ENCODE measurements at places on chromosomes 7 and 10.

- peak; percentile 63 for DNase-seq
These were observed 2.7 kb downstream of the VGF start for GRCh38 chr7:101162551-101163278.

GRCh38 chr7:107327986-107328569, 141.8 kb upstream of the GPR22 start:
- DNase-seq, result no peak

DNA sequence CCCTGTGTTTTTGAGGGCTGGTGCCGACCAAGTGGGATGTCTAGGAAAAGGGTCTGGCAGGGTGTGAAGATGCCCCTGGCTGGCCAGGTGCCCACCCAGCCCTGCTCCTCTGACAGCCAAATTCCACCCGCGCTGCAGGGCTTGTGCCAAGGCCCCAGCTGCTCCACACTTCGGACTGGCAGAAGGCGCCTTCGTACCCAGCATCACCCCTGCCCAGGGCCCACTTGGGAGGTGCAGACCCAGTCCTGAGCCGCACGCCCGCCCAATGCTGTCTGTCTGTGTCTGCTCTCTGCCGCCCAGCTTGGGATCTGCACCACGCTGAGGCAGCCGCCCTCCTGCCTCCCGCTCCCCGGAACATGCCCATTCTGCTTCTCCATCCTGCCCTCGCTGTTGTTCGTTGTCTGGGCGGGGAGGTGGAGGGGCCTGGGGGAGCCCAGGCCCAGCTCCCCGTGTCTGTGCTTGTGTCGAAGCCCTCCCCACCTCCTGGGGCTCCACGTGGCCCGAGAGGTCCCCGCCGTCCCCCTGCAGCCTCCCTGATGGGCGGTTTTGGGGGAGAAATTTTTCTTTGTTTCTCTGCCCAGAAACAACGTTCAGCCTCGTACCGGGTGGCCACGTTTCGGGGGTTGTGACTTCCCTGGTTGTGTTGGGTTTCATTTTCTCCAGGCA, 36.9 kb upstream of the PPIF start:
- DNase-seq, result no peak

GRCh38 chr10:131872827-131873375, 27.9 kb upstream of the PPP2R2D start:
- DNase-seq, result no peak

DNA sequence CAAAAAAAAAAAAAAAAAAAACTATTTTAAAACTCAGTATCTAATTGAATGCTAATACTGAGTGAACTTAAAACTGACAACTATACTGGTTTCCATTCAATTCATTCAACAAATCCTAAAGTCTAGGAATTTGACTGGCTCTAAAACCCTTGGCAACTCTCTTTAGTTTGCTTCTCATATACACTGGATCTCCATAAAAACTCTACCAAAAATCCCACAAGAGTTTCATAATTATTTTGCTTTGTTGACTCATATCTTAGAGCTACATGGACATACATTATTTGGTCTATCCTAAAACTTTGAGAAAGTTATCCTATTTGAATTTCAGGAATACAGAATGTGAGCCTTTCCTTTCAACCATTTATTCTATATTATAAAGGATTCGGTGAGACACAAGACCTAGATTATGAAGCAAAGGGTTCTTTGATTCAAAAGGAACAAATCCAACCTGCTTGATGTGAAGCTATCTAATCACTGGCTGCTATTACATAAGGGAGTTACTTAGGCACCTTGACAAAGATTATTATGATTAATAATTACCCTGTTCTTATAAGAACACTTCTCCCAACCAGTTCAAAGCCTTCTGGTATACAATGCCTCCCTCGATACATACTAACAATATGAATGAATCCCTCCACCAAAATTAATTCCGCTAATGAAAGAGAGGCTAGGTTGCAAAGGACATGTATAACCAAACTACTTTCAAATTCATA, 15.8 kb upstream of the KMT2E start:
- DNase-seq, result no peak

- DNase-seq, result no peak
These were observed 46.2 kb downstream of the CHST3 start for GRCh38 chr10:72010234-72010973.

DNA sequence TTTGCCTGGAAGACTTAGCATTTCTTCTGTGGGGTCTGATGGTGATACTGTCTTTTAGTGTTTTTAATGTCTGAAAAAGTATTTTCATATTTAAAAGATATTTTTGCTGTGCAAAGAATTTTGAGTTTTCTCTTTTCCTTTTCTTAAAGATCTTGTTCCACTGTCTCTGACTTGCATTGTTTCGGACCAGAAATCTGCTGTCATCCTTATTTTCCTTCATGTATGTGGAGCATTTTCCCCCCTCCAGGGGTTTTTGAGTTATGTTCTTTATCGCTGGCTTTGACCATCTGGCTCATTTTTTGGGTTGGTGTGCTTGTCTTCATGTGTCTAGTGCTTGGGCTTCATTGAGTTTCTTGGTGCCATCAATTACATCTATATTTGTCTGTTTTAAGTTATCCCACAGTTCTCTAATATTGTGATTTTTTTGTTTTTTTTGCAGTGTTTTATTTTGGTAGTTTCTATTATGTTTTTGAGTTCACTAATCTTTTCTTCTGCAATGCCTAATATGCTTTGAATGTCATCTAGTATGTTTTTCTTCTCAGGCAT, 119.9 kb downstream of the MGMT start:
- DNase-seq, result peak; percentile 13

- DNase-seq, result peak; percentile 76
These were observed 13.1 kb downstream of the TAS2R41 start for GRCh38 chr7:143490717-143491306.

DNA sequence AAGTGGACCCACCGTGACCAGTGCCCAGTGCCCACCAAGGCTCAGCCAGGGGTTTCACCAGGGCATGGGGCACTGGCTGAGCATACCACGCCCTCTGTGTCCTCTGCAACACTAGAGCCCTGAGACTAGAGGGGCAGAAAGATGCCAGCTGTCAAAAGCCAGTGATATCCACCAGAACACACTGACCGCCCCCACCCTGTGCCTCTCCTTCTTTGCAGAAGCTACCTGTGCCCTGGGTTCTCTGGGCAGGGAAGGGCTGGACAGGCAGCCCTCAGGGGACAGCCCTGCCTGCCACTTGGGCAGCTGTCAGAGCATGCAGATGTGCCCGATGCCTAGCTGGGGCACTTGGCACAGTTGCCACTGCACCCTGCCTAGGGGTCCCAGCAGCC, 494 bp downstream of the VSIR start:
- DNase-seq, result no peak

GRCh38 chr7:25669281-25669781, 441.0 kb upstream of the NPVF start:
- DNase-seq, result no peak

GRCh38 chr10:45502458-45502857, 128.4 kb downstream of the ALOX5 start:
- no peak for DNase-seq

- DNase-seq, result no peak
These were observed 63.5 kb downstream of the COBL start for GRCh38 chr7:51253157-51253556.

GRCh38 chr10:106785528-106785927, 379.0 kb downstream of the SORCS1 start:
- no peak for DNase-seq

- no peak for DNase-seq
These were observed 37.2 kb upstream of the PAPSS2 start for GRCh38 chr10:87622314-87623004.

- no peak for DNase-seq
These were observed 46.2 kb upstream of the MRLN start for GRCh38 chr10:59799421-59799820.

- DNase-seq, result no peak
These were observed 34.6 kb downstream of the COL26A1 start for GRCh38 chr7:101397243-101397642.

GRCh38 chr10:95907456-95908253, at the start of gene CC2D2B:
TSS of gene CC2D2B (plus strand) at chr10:95907975. CDS start at chr10:95911324, 3,349 bp downstream.
- peak; percentile 86 for DNase-seq

DNA sequence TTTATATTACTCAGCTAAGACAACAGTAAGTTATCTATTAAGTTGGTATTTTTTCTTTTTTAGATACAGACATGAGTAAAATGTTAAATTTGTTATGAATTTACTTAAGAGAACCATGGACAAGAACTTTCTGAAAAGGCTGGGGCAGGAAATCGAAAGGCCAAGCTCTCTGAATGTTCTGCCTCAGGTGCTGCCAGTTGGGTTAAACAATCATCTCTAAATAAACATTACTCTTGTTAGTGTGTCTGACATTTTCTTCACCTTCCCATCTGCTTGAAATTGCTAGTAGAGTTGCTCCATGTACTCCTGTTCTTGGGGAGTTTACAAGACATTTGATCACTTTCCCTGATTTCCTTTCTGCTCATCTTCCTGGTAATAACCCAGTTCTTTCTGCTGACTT, 87.5 kb downstream of the ANKRD7 start:
- no peak for DNase-seq

DNA sequence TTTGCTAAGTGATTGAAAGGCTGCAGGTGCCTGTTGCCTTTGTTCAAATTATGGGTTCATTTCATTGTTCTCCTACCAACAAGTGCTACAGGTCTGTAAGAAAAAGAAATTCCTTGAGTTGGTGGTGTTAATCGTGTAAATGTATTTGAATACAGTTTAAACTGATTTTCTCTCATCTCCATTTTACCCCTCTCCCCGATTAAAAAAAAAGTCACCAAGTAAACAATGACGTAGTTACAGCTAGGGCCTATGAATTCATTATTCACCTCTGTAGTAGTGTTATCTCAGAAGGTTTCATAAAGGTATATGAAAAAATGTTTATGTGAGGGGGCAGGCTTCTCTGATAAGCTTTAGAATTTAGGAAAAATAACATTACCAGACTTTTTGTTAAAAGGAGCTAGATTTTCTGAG, 1.1 kb downstream of the REEP3 start:
- peak; percentile 56 for DNase-seq

GRCh38 chr10:87660484-87661133, 931 bp downstream of the PAPSS2 start:
- peak; percentile 67 for DNase-seq

GRCh38 chr10:78937393-78937792, 131.4 kb upstream of the ZMIZ1 start:
- no peak for DNase-seq

DNA sequence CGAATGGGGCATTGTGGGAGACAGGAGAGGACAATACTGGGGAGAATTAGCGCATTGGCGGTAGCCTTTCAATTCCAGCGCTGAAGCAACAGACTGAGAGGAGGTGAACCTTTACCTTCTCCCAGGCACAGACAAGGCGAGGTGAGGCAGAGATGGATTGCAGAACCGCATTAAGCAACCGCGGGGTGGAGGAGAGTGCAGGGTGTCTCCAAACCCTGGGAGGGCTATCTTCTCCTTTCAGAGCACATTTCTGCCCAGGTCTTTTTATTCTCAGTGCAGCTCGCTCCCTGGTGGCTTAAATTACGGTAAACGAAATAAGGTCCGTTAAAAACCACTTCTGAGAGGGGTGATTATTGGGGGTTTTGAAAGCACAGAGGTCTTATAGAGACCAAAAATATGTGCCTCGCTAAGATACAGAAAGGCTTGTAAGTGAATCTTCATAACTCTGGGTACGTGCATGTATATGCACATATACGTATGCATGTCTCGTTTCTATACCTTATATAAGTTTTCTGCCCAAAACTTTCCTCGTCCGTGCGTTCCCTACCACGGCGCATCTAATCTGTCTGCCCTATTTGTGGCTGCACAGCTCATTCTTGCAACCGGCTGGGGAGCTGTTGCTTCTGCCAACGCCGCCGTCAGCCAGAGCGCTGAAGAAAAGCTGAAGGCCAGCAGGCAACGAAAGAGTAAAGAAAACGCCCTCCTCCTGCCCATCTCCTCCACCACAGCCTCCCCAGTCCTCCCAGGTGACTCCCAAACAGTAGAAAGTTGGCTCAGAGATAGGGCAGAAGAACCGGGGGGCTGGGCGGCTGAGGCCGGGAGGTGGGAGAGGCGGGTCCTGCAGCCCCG, 895 bp upstream of the ZNF804B start:
- DNase-seq, result peak; percentile 24

- DNase-seq, result no peak
These were observed 2.0 kb upstream of the CTBP2 start for GRCh38 chr10:125162120-125162931.

GRCh38 chr10:96376483-96376882, 17.7 kb upstream of the OPALIN start:
- no peak for DNase-seq

DNA sequence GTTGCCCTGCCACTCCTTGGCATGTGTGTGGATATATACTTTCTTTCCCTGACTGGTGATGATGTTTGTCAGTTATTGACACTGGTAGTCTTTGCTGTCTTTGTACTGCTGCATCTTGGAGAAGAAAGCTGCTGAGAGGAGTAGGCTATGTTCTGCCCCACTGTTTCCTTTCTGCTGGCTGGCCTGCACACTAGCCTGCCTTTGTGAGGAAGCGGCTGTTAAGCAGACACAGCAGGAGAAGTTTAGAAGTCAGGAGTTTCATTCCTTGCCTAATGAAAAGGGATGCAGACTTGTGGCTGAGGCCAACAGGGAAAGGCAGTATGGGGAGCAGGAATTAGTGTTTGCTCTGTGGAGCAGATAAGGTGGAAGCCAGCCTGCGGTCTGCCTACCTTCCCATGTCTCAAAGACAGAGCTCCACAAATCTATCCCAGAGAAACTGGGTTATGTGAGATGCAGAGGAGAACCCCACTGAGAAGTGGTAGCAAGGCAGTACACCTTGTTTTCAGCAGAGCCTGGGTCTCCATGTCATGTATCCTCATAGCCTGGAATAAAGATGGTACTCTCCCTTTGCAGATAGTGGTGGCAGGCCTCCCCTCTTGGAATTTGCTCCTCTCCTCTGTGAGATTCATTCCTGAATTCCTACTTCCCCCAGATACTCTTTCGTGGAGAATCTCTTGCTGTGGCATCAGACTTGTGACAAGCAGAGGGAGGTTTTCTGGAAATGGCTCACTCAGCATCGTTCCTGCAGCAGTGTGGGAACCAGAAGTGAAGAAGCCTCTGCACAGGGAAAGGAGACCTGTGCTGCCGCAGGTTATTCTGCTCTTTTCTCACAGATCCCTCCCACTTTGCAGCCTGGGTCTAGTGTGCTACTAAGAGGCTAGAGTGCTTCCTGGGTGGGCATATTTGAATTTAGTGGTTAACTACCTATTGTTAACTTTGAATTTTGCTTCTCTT, 130.2 kb downstream of the LRRC4 start:
- DNase-seq, result no peak

GRCh38 chr7:17142831-17143541, 155.5 kb upstream of the AHR start:
- no peak for DNase-seq

- DNase-seq, result peak; percentile 7
These were observed 229.1 kb downstream of the BAMBI start for GRCh38 chr10:28906415-28906814.

- no peak for DNase-seq
These were observed 59.8 kb upstream of the OPN4 start for GRCh38 chr10:86594535-86594934.

GRCh38 chr10:49609006-49609282, 1.2 kb upstream of the SLC18A3 start:
- no peak for DNase-seq

DNA sequence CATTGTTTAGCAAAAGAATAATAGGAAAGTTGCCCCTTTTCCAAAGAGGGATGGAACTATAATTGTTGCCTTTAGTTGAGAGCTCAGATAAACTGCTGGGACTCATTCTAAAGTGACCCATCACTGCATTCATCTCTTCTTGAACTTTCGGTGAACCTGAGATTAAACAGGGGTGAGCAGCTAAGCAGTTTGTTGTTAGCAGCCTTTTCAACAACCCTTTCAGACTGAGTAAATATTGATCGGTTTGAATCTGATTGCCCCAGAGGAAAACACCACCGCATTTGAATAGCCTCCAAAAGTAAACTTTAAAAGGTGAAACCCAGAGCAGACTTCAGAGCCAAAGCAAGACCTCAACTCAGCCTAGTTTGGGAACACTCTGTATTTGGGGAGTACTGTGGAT, 4.7 kb downstream of the HOXA1 start:
- no peak for DNase-seq

- no peak for DNase-seq
These were observed 444.2 kb upstream of the NPVF start for GRCh38 chr7:25672496-25672895.
